ENCODE measurements at places on chromosomes 1 and 21.

GRCh38 chr1:104745875-104746274 lies 996.2 kb downstream of the AMY1C start:
- DNase-seq = no peak

DNA sequence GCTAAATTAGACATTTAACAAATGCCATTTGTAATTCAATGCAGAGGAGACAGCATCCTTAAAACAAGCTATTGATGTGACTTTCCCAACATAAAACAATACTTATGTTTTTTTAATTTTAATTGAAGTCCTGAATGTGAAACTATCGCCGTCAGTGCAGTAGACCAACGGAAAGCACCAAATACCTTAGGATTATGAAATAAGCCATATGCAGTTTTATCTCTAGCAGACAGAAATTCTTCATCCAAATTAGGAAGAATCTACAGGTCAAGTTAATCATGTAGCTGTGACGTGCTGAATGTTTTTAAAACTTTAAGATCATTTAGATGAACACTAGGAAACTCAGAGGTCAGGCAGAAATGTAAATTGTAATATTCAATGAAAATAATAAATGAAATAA lies 714 bp upstream of the ST6GALNAC5 start:
- DNase-seq = no peak

DNA sequence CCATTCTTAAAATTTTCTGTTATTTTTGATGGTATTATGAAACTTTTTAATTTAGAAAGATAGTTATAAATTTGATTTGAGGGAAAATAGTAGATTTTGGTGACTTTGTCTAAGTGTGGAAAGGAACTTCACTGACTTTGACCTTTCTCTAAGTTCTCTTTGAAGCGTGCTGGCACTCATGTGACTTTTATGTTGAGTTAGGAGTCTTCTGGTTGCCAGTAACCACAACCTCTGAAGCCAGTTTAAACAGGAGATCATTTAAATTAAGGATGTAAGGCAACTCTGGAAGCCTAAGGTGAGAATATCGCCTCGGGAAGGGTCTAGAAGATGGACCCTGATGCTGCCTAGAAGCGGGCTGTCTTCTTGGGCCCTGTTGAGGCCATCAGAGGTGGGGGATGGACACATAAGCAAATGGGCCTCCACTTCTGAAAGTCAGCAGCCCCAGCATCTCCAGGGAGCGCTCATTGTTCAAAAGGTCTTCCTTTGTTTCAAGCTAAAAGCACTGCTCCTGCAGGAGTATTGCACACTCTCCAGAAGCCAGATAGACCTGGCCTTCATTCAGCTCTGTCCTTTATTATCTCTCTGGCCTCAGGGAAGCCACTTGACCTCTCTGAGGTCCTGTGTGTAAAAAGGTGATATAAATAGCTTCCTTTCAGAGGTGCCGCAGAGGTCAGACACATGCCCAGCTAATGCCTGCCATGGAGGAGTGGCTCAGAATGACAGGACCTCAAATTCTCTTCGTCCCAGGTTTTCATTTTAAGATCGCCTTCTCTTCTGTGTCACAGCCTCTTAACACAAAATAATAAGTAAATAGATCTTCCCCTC lies 5.1 kb upstream of the RCAN1 start:
- no peak for DNase-seq

DNA sequence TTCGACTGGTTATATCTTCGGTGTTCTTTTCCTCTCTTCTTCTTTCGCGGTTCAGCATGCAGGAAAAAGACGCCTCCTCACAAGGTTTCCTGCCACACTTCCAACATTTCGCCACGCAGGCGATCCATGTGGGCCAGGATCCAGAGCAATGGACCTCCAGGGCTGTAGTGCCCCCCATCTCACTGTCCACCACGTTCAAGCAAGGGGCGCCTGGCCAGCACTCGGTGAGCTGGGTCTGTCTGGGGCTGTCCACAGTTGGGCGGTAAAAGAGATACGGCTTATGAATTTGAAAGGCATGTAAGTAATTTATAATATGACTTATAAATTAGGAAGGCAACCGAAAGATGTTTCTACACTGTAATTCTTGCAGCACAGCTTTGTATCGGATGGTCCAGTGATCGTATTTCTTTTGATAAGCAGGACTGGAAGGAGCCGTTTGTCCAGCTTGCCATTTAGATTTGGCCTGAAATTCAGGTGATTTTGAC lies 334 bp downstream of the CTH start:
- DNase-seq = no peak

GRCh38 chr1:162689745-162690671 lies 57.7 kb downstream of the DDR2 start:
- no peak for DNase-seq

DNA sequence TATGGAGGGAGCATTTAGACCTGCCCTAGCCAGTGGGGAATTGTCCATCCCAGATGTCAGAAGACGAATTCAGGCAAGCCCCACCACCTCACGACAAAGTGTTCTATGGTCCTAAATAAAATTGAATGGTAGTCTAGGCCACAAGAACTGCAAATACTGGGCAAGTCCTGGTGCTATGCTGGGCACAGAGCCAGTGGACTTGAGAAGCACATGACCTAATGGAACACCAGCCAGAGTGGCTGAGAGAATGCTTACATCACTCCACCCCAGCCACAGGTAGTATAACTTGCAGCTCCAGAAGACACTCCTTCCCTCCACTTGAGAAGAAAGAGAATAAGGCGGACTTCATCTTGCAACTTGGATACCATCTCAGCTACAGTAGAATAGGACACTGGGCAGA lies 567.3 kb upstream of the CXADR start:
- DNase-seq = no peak

DNA sequence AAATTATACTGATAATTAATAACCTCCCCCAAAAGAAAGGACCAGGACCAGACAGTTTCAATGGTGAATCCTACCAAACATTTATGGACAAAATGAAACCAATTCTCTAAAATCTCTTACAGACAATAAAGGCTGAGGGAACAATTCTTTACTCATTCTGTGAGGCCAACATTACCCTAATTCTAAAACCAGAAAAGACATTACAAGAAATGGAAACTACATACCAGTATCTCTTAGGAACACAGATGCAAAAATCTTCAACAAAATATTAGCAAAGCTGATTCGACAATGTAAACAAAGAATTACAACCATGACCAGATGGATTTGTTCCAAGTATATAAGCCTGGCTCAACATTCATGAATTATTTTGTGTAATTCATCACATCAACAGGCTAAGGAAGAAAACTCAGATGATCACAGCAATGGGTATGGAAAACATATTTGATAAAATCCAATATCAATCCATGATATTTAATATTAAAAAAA lies 8.6 kb downstream of the TMED5 start:
- DNase-seq = no peak

DNA sequence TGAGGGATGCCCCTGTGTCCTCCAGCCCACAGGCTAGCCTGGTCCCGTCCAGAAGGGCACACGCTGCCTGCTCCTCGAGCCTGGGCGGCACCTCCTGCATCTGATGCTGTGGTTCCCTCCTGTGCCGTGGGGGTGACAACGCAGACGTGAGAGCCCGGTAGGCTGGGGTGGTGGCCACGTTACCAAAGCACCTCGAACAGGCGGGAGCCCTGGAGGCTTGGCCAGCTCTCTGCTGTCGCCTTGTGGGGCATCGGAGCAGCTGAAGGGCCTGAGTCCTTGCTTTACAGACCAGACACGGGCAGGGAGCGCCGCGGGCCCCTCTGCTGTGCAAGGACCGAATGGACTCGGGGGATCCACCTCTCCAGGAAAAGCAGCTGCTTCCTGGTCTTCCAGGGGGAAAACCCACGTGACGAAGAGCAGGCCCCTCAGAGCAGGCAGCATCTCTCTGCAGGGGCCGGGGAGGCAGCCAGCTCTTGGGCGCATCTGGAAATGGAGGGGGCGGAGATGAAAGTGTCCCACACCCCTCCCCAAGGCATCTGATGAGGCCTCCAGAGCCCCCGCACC lies 133.3 kb downstream of the NPHP4 start:
- DNase-seq = no peak

DNA sequence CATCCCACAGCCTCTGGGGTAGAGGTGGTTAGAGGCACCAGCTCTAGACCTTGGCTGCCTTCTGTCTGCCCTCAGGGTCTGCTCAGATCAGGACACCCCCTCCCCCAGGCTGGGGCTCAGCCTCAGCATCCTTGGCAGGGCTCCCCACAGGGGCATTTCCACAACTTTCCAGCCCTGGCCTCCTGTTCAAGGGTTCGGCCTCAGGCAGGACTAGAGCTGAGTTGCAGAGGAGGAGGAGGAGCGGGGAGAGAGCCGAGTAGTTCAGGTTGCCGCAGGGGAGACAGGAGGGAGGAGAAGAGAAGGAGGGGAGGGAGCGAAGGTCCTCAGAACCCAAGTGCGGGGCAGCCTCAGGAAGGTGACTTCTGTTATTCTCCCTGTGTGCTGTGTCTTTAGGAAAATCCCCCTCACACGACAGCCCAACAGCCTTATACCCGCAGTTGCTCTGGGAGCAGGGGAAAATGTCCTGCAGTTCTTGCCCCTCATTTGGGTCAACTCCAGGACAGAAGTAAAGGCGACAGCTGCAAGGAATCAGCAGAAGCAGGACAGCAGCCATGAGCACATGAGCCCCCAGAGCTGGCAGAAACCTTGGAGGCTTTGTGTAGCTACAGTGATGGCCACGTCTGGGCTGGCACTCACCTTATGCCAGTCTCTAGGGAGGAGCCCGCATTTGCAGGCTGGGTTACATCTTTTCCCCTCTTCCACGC lies 46.5 kb upstream of the TENT5B start:
- DNase-seq = peak; percentile 78

DNA sequence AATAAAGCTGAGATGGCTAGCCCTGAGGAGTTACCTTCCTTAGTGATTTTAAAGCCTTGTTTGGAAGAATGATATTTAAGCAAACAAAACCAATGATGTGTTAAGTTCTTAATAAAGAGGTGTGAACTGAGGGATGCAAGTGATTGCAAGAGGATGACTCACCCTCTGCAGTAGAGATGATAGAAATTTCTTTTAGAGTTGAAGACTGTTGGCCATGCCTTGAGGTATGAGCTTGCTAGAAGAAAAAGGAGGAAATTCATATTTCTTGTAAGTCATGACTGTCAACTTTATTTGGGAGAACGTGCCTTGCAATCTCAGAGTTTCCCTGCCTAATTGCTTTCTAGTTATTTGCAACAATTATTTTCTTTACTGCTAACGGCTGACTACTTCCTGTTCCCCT lies 94.7 kb downstream of the PLA2G4A start:
- no peak for DNase-seq

All from DMS79 treated with DMSO at 0.1 percent for 48 hours (cell line).